Activated CD4-positive, alpha-beta T cell treated with anti-CD3 and anti-CD28 coated beads for 48 hours (primary cell): ENCODE measurements at places on chromosomes 3 and 15.

DNA sequence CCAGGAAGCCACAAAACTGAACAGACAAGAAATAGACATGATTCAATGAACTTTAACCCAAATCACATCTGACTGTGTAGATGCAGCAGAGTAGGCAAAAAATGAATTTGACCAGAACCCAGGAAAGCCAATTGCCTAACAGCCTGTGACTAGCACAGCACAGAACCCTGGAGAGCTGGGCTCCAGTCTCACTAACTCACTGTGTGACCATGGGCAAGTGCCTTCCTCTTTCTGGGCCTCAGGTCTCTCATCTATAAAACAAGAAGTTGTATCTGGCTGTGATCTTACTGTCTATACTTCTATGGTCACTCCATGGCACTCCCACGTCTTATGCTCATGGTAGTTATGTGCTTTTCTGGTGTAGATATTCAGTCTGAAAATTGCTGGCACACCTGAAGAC is 48.1 kb upstream of the USP3 start:
- no peak for DNase-seq

DNA sequence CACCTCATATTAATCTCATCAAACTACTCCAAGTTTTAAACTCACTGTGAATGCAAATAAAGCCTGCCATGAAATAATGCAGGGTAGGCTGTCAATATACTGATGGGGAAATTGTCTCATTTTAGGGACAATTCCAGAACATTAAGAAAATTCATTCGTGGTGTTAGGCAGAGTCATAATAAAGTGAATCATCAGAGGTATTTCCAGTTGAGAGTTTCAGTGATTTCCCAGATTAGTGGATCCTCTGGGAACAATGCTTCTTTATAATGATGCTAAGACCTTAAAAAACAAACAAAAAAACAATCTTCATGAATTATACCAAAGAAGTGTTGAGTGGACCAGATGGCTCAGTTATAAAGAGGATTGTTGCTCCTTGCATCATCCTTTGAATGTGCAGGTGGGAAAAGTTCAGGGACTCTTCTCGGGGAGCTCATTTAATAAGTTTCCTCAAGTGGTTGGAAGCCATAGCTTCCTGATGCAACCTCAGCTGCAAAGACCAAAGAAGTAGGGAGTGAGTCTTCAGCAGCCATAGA is 360.9 kb upstream of the TRIM42 start:
- DNase-seq, result no peak

GRCh38 chr3:62370112-62370857 is 3.1 kb downstream of the FEZF2 start:
- no peak for DNase-seq

DNA sequence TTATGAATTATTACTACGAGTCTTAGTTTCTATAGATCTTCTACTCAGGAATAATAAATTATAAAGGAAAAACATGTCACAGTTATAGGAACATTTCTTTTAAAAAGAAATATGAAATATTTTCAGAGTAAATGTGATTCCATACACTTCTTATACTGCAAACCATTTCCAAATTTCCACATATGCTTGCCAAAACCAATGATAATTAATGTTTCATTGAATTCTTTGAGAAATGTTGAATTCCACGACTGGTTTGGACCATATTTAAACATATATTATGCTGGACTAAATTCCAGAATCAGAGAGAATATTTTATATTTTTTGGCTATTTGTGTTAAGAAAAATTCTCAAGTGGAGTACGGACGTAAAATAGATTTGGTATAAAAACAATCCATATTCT is 144.6 kb downstream of the EPHA3 start:
- DNase-seq, result no peak

GRCh38 chr15:72147418-72147817 is 29.2 kb downstream of the SENP8 start:
- no peak for DNase-seq

- no peak for DNase-seq
These were observed 12.3 kb upstream of the DGKG start for GRCh38 chr3:186374376-186374775.

- DNase-seq, result no peak
These were observed 27.0 kb upstream of the CAPN3 start for GRCh38 chr15:42332331-42332730.

DNA sequence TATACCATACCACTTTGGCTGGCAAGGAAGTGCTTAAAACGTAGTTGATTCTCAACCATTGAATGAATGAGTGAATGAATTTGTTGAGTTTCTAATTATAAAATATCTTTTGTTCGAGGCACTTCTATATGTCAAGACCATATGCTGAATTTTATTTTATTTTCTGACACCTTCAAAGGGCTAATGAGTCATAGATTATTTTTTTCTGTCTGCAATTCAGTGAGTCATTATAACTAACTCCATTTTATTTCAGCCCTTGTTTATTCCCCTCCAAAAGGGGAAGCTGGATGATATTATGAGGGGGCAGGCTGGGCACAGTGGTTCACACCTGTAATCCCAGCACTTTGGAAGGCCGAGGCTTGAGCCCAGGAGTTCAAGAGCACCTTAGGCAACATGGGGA is 142.4 kb downstream of the P2RY1 start:
- DNase-seq, result no peak

- DNase-seq, result peak; percentile 35
These were observed 53.7 kb downstream of the PIK3CB start for GRCh38 chr3:138781012-138781470.

- DNase-seq, result no peak
These were observed 3.2 kb upstream of the MME start for GRCh38 chr3:155076888-155077287.

DNA sequence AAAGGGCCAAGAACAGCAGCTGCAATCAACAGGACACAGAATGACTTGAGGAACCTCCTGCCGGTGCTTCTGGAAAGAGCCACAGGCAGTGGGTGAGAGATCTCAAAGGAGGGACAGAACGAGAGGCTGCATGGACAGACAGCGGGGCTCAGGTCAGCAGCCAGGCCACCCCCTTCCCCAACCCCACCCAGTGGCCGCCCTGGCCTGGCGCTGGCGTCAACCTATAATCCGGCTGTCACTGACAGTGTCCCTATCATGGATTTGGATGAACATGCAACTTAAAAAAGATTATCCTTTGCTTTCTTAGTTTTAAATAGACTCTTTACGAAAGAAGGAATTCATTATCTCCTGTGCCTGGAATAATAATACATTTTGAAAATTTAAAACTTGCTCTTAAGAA is 54.1 kb downstream of the TRPM1 start:
- no peak for DNase-seq

DNA sequence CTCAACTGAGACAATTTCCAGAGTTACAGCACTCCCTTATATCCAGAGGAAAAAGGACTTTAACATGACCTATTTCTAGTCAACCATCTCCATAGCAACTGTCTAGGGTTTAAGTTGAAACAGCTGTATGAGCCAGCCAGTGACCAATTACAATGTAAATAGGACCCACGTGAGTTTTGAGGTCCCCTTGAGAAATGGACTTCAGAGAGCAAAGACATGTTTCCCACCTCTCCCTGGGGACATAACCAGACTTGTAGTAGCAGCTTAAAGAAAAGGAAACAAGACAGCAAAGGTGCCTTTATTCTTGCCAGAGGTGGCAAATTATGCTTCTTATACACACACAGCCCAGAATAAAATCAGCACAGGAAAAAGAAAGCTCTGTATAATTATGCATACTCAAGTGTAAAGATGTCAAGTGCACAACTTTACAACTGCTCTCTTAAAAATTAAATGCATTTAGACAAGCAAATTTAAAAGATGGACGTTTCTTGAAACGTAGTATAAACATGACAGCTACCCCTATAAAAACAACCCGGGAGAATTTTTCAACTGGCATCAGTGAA is 40.2 kb downstream of the SUMF1 start:
- DNase-seq, result no peak

GRCh38 chr3:157534725-157535161 is 31.5 kb upstream of the VEPH1 start:
- DNase-seq, result no peak

GRCh38 chr3:45795509-45795881 is 841 bp downstream of the SLC6A20 start:
- DNase-seq, result no peak

DNA sequence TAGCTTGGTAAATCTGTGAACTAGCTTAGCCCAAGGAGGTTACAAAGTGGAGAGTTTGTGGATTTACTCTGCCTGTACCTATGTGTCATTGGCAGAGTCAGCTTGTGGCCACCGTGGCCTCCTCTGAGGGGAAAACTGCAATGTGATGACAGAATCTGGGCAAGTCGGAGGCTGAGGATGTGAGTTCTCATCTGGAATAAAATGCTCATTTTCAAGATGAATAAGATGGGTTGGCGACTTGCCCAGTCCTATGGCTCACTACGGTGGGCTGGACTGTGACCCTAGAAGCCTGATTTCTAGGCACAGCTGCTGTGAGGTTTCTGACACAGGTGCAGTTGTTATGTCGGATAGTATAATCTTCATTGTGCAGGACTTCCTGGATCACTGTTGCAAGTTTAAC is 83.7 kb downstream of the ETV5 start:
- peak; percentile 76 for DNase-seq

- no peak for DNase-seq
These were observed 200.1 kb downstream of the OPA1 start for GRCh38 chr3:193793123-193793522.

- DNase-seq, result no peak
These were observed 6.5 kb downstream of the PSMD2 start for GRCh38 chr3:184305577-184305976.

DNA sequence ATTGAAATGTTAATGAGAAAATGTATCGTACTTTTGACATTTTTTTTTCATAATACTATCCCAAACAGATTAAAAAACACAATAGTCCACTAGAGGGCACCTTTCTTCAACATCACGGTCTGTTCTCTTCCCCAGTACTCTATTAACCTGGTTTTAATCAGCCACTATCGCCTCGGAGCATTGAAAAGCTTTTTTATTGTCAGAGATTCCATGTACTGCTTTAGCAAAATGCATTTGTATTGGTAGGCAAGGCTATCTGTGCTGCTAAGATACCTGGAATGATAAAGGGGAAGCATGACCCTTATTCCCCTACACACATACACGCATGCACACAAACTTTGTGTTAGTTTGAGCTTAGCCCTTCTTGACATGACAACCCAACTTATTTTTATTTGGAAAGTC is 160.1 kb upstream of the IL12A start:
- DNase-seq, result no peak

DNA sequence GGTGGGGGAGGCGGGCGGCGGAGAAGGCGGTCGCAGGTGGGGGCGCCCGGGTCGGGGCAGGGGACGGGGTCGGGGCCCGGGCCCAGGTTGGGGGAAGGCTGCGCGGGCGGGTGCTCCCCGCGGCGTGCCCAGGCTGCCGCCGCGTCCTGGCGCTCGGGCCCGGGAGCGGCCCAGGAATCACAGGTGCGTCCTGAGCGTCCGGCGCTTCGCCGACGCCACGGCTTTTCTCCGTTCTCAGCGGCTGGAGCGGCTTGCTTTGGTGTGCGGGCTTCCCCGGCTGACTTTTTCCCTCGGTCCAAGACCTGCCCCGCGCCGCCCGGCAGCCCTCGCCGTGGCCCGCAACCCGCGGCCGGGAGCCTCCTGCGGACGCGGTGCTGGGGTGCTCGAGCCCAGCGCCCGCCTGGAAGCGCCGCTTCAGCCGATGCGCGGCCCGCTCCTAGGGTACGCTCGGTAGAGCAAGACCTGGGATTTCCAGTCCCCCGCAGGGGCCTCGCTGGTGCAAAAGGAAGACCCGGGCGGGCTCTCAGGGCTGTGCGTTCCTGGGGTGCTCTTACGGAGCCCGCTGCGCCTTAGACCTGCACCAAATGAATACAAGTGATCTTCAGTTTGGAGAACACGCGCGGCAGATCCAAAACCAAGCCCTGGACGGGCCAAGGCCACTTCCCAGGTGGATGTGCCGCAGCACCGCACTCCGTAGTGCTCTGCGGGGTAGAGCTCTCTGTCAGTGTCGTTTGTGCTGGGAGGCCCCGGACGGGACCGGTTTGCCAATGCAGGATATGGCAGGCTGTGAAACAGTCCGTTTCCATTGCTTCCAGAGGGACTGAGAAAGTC is 639 bp downstream of the NIPA1 start:
- peak; percentile 33 for DNase-seq

DNA sequence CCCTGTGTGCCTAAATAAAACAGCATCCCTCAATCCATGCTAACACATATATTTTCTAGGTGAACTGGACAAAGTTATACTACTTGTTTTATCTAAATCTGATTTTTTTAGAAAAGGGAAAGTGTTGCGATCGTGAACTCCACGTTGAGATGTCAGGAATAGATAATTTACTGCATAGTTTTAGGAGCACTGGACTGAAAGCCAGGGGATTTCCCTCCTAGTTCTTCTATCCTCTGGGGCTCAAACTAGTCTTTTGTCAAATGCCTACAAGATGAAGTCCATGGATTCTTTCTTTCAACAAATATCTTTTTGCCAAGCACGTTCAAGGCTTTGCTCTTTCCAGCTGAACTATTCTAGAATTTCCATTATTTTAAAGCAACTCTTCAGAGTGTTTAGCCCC is 617 bp upstream of the HPS3 start:
- no peak for DNase-seq

- DNase-seq, result no peak
These were observed 30.9 kb downstream of the PIAS1 start for GRCh38 chr15:68085052-68085451.

GRCh38 chr15:99432271-99433025 is 133.3 kb upstream of the MEF2A start:
- DNase-seq, result no peak

- no peak for DNase-seq
These were observed 313.9 kb downstream of the PTPRG start for GRCh38 chr3:61875046-61875844.

DNA sequence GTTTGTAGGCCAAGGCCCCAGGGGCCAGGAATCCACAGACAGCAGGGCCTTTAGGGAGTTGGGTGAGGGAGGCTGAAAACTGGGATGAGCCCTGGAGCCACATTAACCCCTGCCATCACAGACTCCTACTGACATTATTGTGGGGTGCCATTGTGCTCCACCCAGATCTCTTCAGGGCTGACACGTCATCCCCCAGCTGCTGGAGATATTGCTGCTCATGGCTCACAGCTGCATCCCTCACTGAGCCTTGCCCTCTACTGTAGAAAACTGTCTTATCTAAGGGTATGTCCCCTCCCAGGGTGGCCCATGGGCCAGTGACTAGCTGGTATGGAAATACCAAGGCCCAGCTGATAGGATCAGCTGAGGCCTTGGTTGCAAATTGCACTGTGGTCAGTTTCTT is 87.3 kb upstream of the PRR23C start:
- no peak for DNase-seq
